ENCODE measurements at places on chromosomes 7 and 10.

DNA sequence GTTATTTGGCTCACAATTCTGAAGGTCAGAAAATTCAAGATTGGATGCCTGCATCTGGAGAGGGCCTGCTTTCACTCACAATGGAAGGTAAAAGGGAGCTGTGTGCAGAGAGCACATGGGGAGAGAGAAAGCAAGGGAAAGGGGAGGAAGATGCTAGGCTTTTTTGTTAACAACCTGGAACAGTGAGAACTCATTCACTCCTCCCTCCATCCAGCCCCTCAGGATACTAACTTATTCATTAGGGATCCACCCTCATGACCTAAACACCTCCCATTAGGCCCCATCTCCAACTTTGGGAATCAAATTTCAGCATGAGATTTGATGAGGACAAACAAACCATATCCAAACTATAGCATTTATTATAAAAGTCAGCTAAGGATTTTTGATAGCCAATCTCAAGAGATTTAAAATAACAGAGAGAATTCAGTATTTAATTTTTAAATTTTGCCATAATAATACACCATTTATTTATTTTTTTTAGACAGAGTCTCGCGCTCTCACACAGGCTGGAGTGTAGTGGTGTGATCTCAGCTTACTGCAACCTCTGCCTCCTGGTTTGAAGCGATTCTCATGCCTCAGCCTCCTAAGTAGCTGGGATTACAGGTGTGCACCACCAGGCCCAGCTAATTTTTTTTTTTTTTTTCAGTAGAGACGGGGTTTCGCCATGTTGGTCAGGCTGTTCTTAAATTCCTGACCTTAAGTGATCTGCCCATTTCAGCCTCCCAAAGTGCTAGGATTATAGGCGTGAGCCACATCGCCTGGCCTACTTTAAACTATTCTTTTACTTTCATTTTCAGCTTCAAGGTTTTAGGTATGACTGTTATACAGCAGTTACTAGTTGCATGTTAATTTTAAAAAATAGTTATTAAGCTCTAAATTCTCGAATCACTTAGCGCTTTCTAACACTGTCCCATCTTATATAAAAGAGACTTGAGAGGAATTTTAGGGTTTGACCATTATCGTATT, 20.3 kb upstream of the ETV1 start:
- no peak for DNase-seq

DNA sequence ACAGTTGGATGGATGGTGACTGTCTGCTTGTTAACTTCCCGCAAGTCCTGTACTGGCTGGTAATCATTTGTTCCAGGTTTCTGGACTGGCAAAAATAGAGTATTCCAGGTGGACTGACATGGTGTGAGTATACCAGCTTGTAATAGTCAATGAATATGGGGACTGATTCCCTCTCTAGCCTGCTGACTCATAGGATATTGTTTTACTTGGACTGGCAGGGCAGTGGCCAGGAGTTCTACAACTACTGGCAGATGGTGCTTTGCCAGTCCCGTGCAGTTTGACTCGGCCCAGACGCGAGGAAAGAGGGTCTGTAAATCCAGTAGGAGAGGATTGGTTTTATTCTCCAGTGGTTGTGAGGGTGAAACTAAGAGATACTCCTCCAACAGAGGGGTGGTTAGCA, 78.0 kb downstream of the PRR15 start:
- DNase-seq = peak; percentile 16

DNA sequence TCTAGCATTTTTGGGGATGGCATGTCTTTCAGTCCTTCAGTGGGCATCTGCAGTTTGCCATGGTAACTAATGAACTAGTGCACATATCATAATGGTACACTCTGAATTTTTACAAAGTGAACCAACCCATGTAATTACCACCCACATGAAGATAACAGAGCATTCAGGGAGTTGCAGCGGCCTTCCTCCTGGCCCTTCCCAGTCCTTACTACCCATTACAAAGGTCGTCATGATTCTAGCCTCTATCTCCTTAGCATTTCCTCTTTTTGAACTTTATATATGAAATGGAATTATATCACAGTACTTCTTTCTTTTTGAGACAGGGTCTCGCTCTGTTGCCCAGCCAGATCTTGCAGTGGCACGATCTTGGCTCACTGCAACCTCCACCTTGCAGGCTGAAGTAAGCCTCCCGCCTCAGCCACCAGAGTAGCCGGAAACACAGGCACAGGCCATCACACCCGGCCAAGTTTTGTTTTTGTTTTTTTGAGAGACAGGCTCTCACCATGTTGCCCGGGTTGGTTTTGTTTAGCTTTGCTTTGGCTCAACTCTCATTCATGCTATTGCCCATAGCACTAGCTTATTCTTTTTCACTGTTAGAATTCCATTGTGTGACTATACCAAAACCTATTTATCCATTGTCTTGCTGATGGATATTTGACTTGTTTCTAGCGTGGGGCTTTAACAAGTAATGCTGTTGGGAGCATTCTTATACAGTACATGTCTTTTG, 79.2 kb downstream of the APBB1IP start:
- no peak for DNase-seq

DNA sequence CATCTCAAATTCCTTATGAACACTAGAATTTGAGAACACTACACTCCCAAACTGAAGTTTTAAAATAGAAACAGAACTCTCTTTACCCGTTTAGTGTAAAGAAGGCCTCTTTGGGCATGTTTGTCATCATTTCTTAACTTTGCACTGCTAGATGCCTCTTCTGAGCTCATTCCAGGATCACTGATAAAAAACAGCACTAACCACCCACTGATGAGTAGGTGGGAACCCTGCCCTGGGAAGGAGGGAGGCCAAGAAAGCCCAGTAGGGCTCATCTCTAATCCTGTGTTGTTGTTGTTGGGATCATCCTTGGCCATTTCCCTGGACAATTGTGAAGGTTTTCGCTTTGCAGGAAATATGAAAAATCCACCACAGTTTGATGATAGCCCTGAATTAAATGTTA, 68.2 kb downstream of the CUBN start:
- DNase-seq = peak; percentile 27

DNA sequence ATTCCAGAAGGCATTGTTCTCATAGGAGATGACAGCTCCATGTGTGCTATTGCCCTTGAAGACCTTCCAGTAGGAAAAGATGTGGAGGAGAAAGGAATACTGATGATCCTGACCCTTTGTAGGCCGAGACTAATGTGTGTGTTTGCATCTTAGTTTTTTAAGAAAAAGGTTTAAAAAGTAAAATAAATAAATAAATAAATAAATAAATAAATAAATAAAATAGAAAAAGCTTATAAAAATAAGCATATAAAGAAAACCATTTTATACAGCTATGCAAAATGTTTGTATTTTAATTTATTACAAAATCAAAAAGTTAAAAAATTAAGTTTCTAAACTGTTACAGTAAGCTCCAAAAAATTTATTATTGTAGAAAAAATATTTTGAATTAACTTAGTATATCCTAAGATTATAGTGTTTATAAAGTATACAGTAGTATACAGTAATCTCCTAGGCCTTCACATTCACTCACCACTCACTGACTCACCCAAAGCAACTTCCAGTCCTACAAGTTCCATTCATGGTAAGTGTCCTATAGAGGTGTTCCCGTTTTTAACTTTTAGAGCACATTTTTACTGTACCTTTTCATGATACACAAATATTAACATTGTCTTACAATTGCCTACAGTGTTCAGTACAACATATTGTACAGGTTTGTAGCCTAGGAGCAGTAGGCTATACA, 435.2 kb upstream of the SEMA3A start:
- no peak for DNase-seq

DNA sequence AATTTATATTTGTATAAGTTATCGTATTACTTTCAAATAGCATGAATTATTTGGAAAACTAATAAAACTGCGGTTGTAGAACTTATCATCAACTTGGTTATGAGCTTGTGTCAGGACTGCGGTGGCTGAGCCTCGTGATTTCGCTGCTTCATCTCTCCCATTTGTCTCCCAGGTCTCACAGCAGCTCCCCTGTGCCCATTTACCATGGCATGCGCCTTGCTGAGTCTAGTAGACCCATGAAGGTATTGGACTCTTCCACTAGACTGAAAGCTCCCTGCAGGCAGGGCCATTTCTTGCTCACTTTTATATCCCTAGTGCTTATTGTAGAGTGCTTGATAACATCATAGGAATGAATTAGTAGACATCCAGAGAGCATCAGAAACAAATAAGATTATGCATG, 53.9 kb downstream of the CPXM2 start:
- no peak for DNase-seq

DNA sequence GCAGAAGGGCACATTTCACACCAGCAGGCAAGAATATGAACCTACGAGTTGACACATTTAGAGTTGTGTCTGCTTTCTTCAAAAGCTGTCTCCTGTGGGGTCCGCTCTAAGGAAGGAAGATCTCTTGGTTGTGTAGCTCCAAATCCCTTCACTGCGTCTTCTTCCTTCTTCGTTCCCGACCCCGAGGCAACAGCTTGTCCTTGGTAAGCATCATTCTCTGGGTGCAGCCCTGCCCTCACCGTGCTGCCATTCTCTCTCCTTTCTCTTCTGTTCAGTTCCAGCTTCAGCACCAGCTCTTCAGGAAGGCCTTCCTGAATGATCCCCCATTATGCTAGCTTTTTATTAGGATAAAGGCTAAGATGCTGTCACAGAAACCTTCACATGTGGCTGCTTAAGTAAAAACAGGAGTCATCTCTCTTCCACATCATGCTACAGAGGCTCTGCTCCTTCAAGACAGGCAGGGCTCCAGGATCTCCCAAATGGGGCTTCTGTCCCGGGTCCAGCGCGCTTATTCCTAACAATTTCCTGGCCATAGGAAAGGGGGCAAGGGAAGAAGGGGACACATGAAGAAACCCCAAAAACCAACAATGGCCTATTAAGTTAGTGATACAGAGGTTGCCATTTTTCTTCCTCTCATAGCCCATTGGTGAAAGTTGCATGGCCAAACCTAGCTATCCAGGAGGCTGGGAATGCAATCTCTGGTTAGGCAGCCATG, 52.2 kb upstream of the SHH start:
- no peak for DNase-seq

GRCh38 chr10:130066743-130067142, 43.9 kb downstream of the C10orf143 start:
- DNase-seq = no peak

- peak; percentile 69 for DNase-seq
These were observed 53.2 kb downstream of the STK17A start for GRCh38 chr7:43636093-43636492.

DNA sequence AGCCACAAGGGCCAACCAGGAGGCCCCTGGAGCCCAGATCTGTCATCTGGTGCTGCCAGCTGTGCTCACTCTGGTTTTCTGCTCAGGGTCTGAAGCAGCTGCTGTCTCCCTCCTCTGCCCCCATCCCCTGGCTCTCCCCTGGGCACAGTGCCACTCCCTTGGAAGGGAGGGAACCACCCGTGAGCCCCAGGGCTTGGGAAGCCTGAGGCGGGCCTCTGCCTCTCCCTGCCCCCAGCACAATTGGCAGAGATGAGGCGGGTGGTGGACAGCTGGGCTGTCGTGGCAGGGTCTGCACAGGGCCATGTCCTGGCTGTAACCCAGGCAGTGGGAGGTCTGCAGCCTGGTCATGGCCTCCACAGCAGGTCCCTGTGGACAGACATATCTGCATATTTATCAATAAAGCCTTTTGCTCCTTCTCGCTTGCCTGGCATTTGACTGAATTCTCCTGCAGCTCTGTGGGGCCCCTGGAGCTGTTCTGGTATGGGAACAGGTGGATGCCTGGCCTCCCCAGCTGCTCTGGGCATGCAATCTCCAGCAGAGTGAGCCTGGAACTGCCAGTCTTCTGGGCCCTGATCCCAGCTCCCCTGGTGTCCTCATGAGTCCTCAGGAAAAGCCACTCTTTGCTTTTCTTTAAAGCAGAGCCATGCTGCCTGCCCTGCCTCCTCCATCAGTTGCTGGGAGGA, 1.6 kb upstream of the ANKRD2 start:
- DNase-seq = no peak

GRCh38 chr10:97567891-97568290, 4.7 kb upstream of the ANKRD2 start:
- DNase-seq = no peak

DNA sequence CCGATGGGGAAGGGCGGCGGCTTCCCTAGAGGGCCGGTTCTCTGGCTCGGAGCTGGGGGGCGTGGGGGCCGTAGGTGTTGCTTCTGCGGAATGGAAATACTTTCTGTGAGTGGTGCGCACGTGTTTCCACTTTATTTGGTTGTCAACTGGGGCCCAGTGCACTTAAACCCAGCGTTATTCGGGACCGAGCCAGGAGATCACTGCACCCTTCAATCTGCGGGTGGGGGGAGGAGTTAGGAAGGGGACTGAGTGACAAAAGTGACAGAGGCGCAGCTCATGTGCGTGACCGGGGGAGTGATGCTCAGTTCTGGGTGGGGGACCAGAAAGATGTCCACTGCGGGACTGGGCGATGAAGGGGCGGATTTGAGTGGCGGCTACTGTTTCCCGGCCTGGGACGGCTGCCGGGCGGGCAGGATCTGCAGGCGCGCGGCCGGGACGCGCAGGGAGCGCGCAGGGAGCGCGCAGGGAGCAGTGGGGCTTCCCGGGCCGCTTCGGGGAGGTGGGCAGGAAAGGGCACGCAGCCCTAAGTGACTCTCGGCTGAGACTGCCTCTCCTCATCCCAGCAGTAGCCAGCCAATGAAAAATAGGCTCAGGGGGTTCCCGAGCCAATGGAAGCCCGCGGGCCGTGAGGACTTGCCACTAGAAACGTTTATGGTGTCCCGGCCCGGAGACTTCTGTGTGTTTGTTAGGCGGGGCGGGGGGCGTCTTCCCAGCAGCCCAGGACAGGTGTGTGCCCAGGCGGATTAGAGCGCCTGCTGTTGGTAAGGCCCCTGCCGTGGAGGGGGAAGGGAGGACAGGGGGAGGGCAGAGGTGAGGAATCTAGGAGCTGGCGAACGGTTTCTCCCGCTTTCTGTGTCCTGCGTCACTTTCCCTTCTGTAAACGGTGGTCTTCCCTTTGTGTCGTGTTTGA, 54.3 kb upstream of the KDM7A start:
- peak; percentile 15 for DNase-seq

GRCh38 chr10:76626386-76626785, 1011.2 kb downstream of the KCNMA1 start:
- DNase-seq = no peak

- DNase-seq = no peak
These were observed 119.5 kb downstream of the TRRAP start for GRCh38 chr7:98997846-98998245.

DNA sequence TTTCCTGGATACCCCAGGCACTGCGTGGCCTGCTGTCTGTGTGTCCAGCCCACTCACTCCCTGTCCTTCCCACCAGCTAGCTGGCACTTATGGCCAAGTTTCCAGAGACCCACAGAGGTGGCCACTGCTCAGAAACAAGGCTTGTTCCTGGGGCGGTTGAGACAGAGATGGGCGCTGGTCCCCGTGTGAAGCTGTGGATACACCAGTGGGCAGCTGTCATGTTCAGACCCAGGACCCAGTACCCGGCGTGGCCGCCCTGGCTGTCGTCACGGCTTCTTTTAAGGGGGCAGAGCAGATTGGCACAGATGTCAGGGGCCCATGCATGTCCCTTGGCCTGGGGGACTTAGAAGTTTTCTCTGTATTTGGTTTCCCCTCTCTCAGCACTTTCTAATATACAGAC, 36.3 kb downstream of the FOXL3 start:
- DNase-seq = no peak

GRCh38 chr7:92647011-92647625, 56.9 kb upstream of the FAM133B start:
- no peak for DNase-seq

GRCh38 chr7:76155938-76156337, 45.8 kb upstream of the SRRM3 start:
- DNase-seq = no peak

GRCh38 chr7:1856161-1856887, 186.2 kb downstream of the ELFN1 start:
- DNase-seq = no peak
